ENCODE measurements at places on chromosomes 1 and 21.

GRCh38 chr1:9363061-9363471 lies 70.4 kb downstream of the SPSB1 start:
- no peak for DNase-seq

- DNase-seq = no peak
These were observed 81.1 kb upstream of the CNTN2 start for GRCh38 chr1:204961765-204962419.

DNA sequence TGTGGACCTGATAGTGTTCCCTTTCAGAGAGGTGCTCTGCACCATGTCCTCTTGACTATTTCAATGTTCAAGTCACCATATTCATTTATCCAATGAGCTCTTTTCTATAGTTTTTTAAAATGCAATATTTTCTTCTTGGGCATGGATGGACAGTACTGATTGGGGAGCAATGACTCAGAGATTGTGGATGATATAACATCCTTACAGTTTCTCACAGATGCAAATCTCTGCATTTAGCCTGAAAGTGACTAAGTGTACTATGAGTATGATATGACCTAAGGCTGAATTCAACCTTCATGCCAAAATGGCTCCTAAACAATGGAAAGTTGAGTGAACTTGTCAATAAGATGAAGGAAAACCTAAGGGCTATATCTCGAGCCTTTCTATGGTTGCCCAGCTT lies 36.5 kb downstream of the C4BPA start:
- DNase-seq = no peak

DNA sequence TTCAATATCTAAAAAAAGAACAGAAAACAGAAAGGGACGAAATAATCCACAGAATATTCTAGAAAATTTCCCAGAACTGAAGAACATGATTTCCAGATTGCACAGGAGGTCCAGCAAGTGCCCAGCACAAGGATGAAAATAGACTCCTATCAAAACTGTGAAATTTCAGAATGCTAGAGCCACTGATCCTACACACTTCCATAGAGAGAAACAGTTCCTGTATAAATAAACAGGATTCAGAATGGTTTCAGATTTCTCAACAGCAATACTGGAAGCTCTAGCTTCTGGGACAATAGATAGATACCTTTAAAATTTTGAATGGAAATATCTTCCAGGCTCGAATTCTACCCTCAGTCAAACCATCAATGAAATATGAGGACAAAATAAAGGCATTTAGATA lies 4.6 kb downstream of the TARBP1 start:
- DNase-seq = no peak

DNA sequence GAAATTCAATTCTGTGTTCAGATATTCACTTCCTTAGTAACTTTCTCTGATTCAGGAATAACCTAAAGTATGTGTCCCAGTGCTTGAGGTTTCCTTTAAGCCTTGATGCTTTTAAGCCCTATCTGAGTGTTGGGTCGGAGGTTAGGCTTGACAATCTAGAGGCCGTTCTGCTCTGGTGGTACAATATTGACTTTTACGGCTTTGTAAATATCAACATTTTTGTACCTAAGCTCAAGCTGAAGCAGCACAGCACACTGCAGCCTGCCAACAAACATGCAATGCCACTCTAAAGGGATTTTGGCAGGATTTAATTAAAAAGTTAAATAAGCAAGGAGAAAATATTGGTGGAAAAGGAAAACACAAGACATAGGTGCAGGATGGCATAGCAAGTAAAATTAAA lies 279.2 kb downstream of the NEGR1 start:
- no peak for DNase-seq
